ENCODE measurements at places on chromosomes 6 and 20. TPM values are rescaled to one million over a fixed set of nuclear protein-coding genes. Genes with fewer than 3 reads are reported as not detected.

The CD40 gene
- 0.72 TPM for total RNA-seq

The PBOV1 gene
- not detected for total RNA-seq

The CST7 gene
- 77.4 TPM for total RNA-seq

The OGFRL1 gene
- total RNA-seq: 9.5 TPM

The DUSP15 gene
- total RNA-seq: not detected

The CST3 gene
- 515 TPM for total RNA-seq

The EBF4 gene
- total RNA-seq: 0.10 TPM

The DTNBP1 gene
- total RNA-seq: 5.5 TPM

The PTCRA gene
- total RNA-seq: not detected

The ANGPT4 gene
- not detected for total RNA-seq

The EPPIN gene
- total RNA-seq: not detected

GRCh38 chr6:97626671-97627441 is 343.8 kb upstream of the MMS22L start:
- peak; percentile 17 for DNase-seq

DNA sequence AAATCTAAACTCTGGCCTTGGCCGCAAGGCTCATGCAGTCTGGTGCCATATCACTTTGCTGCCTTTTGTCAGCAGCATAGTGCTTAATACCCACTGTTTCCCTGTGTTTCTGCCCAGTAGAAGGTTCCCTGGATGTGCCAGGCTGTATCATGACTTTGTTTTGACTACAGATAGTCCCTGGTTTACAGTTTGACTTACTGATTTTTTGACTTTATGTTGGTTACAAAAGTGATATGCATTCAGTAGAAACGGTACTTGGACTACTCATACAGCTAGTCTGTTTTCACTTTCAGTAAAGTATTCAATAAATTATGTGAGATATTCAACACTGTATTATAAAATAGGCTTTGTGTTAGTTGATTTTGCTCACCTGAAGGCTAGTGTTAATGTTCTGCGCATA is 19.0 kb downstream of the RALY start:
- DNase-seq: no peak

DNA sequence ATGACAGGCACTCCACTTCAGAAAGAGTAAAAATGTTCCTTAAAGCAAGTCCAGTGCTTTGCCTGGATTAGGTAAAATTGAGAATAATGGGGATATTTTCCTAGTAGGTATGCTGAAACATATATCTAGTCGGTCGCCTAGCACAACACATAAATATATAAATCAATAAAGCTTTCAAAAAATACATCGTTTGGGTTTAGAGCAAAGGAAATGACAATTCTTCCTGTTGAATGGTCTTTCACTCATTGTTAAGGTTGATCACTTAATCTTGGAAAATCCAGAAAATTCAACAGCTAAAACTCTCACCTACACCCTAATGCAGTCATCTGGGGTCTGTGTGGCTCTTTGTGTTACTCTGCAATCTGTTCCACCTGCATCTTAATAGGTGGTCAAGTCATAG is 13.9 kb downstream of the HAO1 start:
- no peak for DNase-seq

- DNase-seq: no peak
Observed at GRCh38 chr6:88168362-88168761, 2.2 kb upstream of the CNR1 start.

GRCh38 chr6:129835691-129836090 is 25.4 kb downstream of the TMEM244 start:
- DNase-seq: peak; percentile 46

DNA sequence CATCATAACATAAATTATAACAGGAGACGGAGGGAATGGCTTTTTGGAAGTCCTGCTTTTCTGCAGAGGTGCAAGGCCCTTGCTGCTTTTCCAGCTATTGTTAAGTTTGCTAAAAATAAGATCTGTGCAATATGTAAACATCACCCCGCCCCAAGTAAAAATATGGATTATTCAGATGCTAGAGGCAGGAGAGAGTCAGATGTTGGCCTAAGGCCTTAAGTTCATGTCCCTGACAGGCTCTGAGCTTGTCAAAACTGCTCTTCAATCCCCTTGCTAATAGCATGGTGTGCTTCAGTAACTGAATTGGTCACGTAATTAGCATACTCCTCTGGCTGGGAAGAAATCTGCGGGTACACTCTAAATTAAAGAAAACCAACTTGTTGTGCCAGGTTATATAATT is 147.5 kb downstream of the BMP2 start:
- DNase-seq: no peak

GRCh38 chr6:147201885-147202515 is 2.2 kb upstream of the STXBP5 start:
- DNase-seq: peak; percentile 78

- peak; percentile 29 for DNase-seq
Observed at GRCh38 chr6:44100088-44100550, 27.1 kb downstream of the MRPL14 start.

- DNase-seq: no peak
Observed at GRCh38 chr6:43950051-43950605, 177.1 kb downstream of the MRPL14 start.

GRCh38 chr20:34579191-34579978 is 20.9 kb downstream of the MAP1LC3A start:
- peak; percentile 86 for DNase-seq

- no peak for DNase-seq
Observed at GRCh38 chr6:79869184-79869583, 78.2 kb downstream of the ELOVL4 start.

- DNase-seq: peak; percentile 38
Observed at GRCh38 chr20:12984069-12984765, 24.6 kb upstream of the SPTLC3 start.

- DNase-seq: no peak
Observed at GRCh38 chr6:158621694-158622544, 22.6 kb downstream of the DYNLT1 start.

DNA sequence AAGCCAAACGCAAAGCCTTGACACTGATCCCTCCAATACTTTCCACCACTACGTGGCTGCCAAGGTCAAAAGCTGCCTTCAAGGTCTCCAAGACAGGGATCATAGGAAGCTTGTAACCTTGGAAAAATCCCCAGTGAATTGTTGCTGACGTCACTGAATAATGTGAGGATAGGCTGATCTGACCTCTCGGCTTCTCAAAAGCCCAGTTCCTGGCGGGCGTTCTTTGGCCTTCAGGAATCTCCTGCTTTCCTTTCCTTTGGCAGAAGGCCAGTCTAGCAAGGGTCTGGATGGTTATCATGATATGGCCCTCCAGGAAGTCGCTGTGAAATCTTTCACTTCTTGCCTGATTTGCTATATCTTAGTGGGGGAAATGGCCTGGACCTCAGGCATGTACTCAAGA is 61.4 kb upstream of the TNFAIP3 start:
- DNase-seq: no peak

GRCh38 chr20:20000211-20000968 is 16.8 kb upstream of the NAA20 start:
- DNase-seq: no peak
